ENCODE measurements at places on chromosomes 1 and 21.

- no peak for DNase-seq
Measured at GRCh38 chr1:207691841-207692240, 46.9 kb downstream of the CR1L start.

GRCh38 chr1:183635606-183636333 is at the start of gene ARPC5:
Gene ARPC5, minus strand, starts transcription at chr1:183635783. Its CDS starts 124 bp downstream, at chr1:183635659.
- peak; percentile 96 for DNase-seq

- DNase-seq, result no peak
Measured at GRCh38 chr21:21268061-21268471, 269.9 kb downstream of the NCAM2 start.

DNA sequence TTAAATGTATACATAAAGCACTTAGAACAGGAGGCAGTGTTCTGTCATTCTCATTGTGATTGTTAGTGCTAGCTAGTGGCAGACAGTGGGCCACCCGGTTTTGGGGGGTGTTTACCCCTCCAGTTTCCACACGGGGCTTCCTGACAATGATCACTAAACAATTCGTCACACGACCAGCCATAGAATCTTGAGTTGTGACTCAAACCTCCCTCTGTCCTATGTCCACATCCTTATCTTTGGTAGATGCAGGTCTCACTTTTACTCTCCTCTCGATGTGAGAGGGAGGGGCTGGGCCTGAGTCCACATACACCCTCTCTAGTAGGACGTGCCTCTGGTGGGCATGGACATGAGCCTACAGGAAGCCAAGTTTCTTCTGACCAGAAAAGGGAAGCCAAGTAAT is 92.6 kb upstream of the SSX2IP start:
- DNase-seq, result no peak

GRCh38 chr1:8011016-8011415 is 15.1 kb downstream of the ERRFI1 start:
- DNase-seq, result no peak

- DNase-seq, result no peak
Measured at GRCh38 chr1:217078078-217078690, 355.0 kb upstream of the ESRRG start.

DNA sequence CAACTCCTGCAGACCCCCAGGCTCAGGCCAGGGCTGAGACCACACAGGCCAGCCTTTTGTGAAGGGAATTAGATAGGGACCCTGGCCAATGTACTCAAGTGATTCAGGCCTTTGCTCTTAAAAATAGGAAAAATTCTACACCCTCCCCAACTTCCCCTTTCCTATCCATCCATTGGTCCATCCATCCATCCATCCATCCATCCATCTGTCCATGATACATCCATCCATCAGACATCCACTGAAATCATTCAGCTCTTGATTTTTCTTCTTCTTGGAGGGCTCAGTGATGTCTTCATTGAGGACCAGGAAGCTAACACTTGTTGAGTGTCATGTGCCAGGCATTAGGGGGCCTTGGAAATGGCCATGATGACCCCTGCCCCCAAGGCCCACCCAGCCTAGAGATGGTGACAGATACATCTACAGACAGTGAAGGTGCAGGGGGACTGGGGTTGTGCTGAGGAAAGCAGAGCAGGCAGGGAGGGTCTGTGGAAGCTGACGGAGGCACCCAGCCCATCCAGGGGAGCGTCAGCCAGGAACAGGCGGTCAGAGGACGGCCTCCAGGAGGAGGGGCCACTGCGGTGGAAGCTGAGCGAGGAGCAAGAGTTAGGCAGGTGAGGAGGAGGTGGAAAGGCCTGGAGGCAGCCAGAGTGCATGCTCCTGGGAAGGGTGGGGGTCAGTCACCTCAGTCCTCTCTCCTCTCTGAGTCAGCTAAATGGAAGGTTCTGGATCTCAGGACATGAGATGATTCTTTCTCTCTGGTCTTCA is 81.9 kb downstream of the EPHB2 start:
- no peak for DNase-seq

GRCh38 chr1:235095938-235096562 is 32.6 kb downstream of the TOMM20 start:
- no peak for DNase-seq

- no peak for DNase-seq
Measured at GRCh38 chr21:43781846-43782245, 5.7 kb upstream of the CSTB start.

- no peak for DNase-seq
Measured at GRCh38 chr21:17044696-17045095, 468.1 kb upstream of the CXADR start.

GRCh38 chr1:151476083-151476482 is 16.8 kb upstream of the POGZ start:
- no peak for DNase-seq

DNA sequence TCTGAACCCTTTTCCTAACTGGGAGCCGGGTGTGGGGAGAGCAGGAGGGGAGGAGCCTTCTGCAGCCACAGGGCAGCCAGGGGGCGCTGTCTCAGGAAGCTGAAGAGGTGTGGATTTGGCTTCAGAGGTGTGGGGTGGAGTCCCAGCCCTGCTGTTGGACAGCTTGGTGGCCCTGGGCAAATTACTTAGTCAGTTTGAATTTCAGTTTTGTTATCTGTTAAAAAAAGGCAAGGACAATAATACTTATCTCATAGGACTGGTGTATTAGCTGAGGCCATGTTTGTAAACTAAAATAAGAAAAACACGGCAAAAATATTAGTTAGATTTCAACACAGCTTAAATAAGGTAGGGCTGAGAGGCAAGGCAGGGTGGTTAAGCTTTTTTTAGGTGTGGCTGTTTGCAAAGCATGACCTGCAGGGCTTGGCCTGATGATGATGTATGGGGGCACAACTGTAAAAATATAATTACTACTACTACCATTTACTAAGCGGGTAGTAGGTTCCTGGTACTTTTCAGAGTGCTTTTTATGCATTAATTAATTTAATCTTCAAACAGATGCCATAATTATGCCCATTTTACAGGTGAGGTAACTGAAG is 111.8 kb downstream of the PLXNA2 start:
- peak; percentile 57 for DNase-seq

GRCh38 chr1:14946684-14947238 is 206.8 kb upstream of the TMEM51 start:
- DNase-seq, result no peak

DNA sequence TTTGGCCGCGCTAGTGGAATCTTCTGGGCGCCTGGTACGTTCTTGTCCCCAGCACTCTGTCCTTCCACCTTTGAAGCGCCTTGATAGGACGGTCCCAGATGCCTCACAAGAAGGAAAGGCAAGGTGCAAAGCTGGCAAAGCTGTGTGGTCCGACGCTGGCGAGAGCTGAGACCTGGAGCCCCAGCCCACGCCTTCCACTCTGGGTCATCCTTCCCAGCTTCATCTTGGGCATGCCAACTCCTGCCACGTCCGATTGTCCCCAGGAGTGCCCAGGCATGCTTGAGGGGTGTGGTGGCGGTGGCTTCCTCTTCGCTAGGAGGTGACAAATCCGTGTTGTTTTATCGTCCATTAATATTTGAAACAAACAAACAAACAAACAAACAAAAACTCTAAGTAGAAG is 123.9 kb upstream of the DPYD start:
- no peak for DNase-seq

- peak; percentile 56 for DNase-seq
Measured at GRCh38 chr1:151251656-151252470, 2.7 kb upstream of the PSMD4 start.

- no peak for DNase-seq
Measured at GRCh38 chr1:17615157-17615556, 75.7 kb downstream of the ARHGEF10L start.
